ENCODE measurements at places on chromosomes 3 and 15.

- DNase-seq = no peak
Observed at GRCh38 chr15:69493406-69493805, 40.8 kb downstream of the RPLP1 start.

DNA sequence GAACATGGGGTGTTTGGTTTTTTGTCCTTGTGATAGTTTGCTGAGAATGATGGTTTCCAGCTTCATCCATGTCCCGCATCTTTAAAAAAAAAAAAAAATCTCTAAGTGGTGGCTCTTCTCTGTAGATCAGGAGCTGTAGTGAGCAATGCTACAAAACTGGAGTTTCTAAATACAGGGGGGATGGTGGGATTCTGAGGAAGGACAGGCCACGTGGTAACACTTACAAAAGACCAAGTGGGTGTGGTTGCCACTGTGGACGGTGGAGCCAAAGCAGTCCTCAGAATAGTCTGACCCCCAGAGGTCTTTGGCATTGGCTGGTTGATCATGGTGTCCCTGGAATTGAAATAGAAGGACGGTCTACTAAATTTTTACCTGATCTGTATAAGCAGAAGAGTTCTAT, 7.7 kb downstream of the CCRL2 start:
- DNase-seq = no peak

GRCh38 chr3:118550122-118550521, 484.5 kb downstream of the IGSF11 start:
- no peak for DNase-seq

DNA sequence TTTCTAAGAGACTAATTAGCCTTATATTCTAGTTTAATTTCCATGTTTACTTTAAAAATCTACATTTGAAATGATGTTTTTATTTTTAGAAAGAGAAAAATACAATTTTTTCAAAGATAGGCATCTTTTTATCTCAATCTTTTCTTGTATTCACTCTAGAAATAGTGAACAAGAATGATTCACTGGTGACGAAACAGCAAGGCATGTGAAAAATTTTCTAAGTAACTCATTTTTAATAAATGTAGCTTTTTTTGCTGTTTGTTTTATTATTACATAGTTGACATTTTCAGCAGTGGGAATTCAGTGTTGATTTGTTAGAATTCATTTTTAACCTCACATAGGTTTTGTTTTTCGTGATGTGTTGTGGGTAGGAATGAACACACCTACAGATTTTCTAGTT, 1226.4 kb downstream of the NSUN3 start:
- peak; percentile 44 for DNase-seq

GRCh38 chr3:52299247-52299878, 11.7 kb downstream of the GLYCTK start:
- DNase-seq = no peak

- no peak for DNase-seq
Observed at GRCh38 chr3:23198801-23199200, 4.3 kb upstream of the UBE2E2 start.

GRCh38 chr3:82044930-82045705, 283.7 kb upstream of the GBE1 start:
- DNase-seq = peak; percentile 5

GRCh38 chr3:33803894-33804526, 5.6 kb downstream of the PDCD6IP start:
- DNase-seq = no peak

GRCh38 chr3:188299068-188299467, 145.1 kb downstream of the LPP start:
- no peak for DNase-seq

- no peak for DNase-seq
Observed at GRCh38 chr3:70276901-70277300, 35.5 kb downstream of the MDFIC2 start.

DNA sequence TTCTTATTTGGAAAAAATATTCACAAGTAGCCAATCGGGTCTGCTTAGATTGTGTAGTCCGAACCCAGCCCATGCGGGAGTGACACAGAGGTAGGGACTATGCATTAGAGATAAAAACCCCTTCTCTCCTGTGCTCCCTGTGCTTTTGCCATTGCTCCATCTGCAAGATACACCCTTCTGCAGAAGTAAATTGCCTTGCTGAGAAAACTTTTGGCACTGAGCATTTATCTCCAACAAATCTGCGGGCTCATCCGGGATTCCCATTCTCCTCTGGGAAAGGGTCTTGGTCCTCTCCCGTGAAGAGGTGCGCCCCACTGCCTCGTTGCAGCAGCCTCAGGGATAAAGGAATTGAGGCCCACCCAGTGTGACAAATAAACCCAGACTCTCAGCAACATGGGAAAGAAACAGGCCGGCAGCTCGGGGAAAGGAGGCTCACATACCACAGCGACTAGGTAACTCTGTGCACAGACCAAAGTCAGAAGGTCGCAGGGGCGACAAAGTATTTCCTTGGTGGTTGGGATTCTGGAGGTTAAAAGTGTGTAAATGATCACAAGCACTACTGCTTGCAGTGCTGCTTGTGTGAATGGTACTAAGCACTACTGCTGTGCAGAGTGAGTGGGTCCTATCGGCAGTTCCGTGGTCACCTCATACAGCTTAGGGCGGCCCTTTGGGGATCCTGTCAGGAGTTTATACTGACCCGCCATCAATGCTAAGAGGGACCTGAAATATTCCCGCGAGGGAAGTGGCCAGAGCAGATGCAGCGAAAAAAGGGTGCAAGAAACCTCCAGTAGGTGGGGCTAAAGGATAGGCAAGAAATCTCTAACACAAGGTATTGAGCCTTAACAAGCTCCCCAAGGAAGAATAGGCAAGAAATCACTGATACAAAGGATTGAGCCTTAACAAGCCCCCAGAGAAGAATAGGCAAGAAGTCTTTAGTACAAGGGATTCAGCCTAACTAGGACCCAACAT, 54.3 kb downstream of the GSK3B start:
- no peak for DNase-seq

DNA sequence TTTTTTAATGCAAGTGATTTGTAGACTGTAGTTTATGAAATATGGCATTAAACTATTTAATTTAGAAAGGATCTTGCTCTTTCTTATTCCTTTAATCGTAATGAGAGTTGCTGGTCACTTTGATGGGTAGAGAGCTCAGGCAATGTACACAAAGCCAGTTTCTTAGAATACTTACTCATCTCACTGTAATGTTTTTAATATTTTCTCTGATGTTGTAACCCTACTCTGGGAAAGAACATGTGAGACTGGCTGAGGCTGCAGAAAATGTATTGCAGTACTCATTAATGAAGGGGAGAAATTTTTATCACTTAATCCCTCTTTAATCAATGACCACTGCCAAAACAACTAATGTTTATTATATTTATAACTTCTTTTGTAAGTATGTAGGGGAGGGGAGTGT, 479.4 kb upstream of the KCNMB2 start:
- no peak for DNase-seq

DNA sequence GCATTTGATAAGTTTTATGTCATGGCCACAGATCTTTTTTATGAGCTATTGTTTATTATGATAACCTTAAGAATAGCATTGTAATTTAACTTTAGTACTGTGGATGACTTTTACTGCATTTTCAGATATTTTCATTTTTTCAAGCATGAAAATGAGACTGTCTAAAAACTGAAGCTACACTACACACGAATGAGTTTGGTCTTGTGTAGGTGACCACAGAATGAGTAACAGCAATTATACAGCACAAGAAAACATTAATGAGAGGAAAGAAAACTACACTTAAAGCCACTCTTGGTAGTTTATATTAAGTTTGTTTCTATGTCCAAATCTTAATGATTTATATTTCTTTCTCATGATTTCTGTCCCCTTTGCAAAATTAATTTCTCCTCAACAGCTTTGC, 809.2 kb downstream of the NAALADL2 start:
- DNase-seq = no peak

- DNase-seq = no peak
Observed at GRCh38 chr3:176428552-176428951, 768.7 kb downstream of the TBL1XR1 start.

GRCh38 chr15:28907338-28907960, 21.7 kb downstream of the APBA2 start:
- no peak for DNase-seq

- no peak for DNase-seq
Observed at GRCh38 chr3:14568269-14568668, 28.1 kb upstream of the GRIP2 start.

GRCh38 chr15:81120069-81120468, 14.0 kb upstream of the CFAP161 start:
- no peak for DNase-seq

- DNase-seq = no peak
Observed at GRCh38 chr3:5122741-5123706, 932 bp downstream of the ARL8B start.

- DNase-seq = no peak
Observed at GRCh38 chr3:56005196-56005805, 463.0 kb downstream of the ERC2 start.

Measured in fibroblast of skin of left quadriceps (primary cell).